ENCODE measurements at places on chromosomes 1 and 21. TPM values are rescaled to one million over a fixed set of nuclear protein-coding genes. Genes with fewer than 3 reads are reported as not detected.

Gene PBXIP1
- 104 TPM for polyA plus RNA-seq

Gene NUDT4B
- 1.1 TPM for polyA plus RNA-seq

Gene CSMD2
- polyA plus RNA-seq: 0.14 TPM

Gene KDF1
- polyA plus RNA-seq: 6.8 TPM

Gene RAP1GAP
- polyA plus RNA-seq: 1.6 TPM

Gene HTR1D
- 0.07 TPM for polyA plus RNA-seq

Gene HFM1
- polyA plus RNA-seq: 1.1 TPM

Gene TMEM51
- 9.7 TPM for polyA plus RNA-seq

Gene LCE2D
- polyA plus RNA-seq: 1.3 TPM

Gene RYR2
- 0.21 TPM for polyA plus RNA-seq

Gene EGLN1
- polyA plus RNA-seq: 12.4 TPM

Gene TFF3
- polyA plus RNA-seq: 13.6 TPM

Gene REG4
- polyA plus RNA-seq: 1.2 TPM

Gene IL22RA1
- 0.09 TPM for polyA plus RNA-seq

Gene SERPINC1
- 0.43 TPM for polyA plus RNA-seq

Gene KCNE2
- polyA plus RNA-seq: 0.18 TPM

Gene IQCC
- polyA plus RNA-seq: 2.8 TPM

Gene OR2T11
- polyA plus RNA-seq: not detected

Gene LORICRIN
- polyA plus RNA-seq: 8.6 TPM

Gene RNU1-4
- not detected for polyA plus RNA-seq

Gene AIM2
- 7.6 TPM for polyA plus RNA-seq

Gene GPR89B
- polyA plus RNA-seq: 31.5 TPM

Gene CFH
- polyA plus RNA-seq: 26.0 TPM

Gene KRTAP7-1
- 0.23 TPM for polyA plus RNA-seq

Gene FCRL4
- polyA plus RNA-seq: 0.48 TPM

Gene MTARC2
- 9.5 TPM for polyA plus RNA-seq

Gene MROH9
- 0.05 TPM for polyA plus RNA-seq

Gene RGS13
- polyA plus RNA-seq: 1.1 TPM

Gene ASTN1
- 0.09 TPM for polyA plus RNA-seq

Gene ITPKB
- 32.0 TPM for polyA plus RNA-seq

Gene AUNIP
- polyA plus RNA-seq: 0.59 TPM

Gene HPCA
- 0.34 TPM for polyA plus RNA-seq

Gene SPRR2G
- 14.7 TPM for polyA plus RNA-seq

Gene SLFNL1
- 0.82 TPM for polyA plus RNA-seq

Gene STUM
- polyA plus RNA-seq: 1.0 TPM

Gene MYCL
- polyA plus RNA-seq: 8.9 TPM

Gene DMRTA2
- 1.5 TPM for polyA plus RNA-seq

Gene CD53
- polyA plus RNA-seq: 262 TPM

Gene TNNT2
- polyA plus RNA-seq: 10.0 TPM

Gene CCT3
- 114 TPM for polyA plus RNA-seq

Gene MMP23B
- polyA plus RNA-seq: 2.7 TPM

Measured in thymus (tissue), 14 donors.